ENCODE measurements at places on chromosomes 2 and 18. TPM values are rescaled to one million over a fixed set of nuclear protein-coding genes. Genes with fewer than 3 reads are reported as not detected.

DNA sequence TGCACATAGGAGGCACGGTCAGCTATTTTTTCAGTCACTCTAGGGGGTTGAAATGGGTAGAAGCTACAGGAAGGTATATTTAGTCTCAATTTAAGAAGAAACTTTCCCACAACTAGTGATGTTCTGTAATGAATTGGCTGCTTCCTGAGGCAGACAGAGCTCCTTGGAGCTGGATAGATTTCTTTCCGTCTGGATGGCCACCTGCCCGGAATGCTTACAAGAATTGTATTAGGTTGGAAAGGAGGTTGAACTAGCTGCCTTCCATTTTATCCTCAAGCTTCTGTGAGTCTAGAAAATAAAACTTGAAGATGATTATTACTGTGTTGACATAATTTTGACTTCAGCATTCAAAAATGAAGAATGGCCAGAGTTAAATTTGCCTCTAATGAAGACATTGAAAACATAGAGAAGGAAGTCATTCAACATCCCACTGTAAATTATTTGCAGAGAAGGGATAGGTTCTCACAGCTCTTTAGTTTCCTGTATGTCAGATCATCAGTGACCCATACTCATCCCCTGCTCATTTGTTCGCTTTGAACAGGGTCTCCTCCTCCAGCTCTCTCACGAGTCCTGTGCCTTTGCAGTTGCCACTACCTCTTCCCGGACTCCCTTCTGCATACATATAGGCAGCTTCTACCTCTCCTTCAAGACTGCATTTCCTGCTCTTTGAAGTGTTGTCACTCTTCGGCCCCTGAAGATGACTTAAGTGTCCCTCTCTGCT lies 88.8 kb downstream of the CRIM1 start:
- DNase-seq = no peak

The STPG4 gene
- 0.74 TPM for total RNA-seq

DNA sequence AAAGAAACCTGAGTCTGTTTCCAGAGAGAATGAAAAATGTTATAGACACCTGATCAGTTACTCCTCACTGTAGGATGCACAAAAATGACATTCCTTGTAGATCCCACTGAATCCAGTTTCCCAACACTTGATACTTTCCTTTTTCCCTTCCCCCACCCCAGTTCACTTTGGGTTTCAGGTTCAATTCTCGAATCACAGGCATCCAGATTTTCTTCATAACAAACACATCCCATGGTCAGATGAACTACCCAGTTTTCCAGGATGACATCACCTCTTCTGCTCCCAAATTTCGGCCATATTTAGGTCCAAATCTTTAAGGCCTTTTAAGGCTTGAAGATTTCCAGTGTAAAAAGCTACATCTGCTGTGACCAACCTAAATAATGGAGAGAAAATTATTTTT lies 51.5 kb downstream of the UGP2 start:
- no peak for DNase-seq

- no peak for DNase-seq
Observed at GRCh38 chr2:216110620-216111019, 1.5 kb downstream of the XRCC5 start.

- no peak for DNase-seq
Observed at GRCh38 chr2:204250692-204251091, 294.6 kb upstream of the PARD3B start.

- DNase-seq = no peak
Observed at GRCh38 chr18:68414407-68414806, 300.5 kb downstream of the TMX3 start.

- DNase-seq = no peak
Observed at GRCh38 chr2:235618039-235618438, 124.2 kb downstream of the AGAP1 start.

DNA sequence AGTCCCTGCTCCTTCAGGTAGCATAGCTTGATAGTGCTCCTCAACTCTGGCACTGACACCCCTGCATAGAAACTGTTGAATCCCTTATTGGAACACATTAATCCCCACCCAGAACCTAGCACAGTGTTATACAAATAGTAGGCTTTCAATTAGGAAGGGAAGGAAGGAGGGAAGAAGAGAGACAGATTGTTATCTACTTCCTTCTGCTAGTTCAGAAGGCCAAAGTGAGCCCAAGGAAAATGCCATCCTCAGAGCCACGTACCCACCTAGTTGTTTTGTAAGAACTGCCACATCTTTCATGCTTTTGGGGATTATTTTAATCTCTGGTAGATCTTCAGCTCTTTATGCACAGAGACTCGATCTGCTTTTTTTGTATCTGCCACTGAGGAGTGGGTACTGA lies 75.1 kb downstream of the CLHC1 start:
- DNase-seq = no peak

- no peak for DNase-seq
Observed at GRCh38 chr2:74835831-74836674, 2.1 kb downstream of the HK2 start.

- DNase-seq = no peak
Observed at GRCh38 chr2:69948032-69948962, 13.1 kb downstream of the ASPRV1 start.

GRCh38 chr18:9714266-9715087 lies 6.4 kb downstream of the RAB31 start:
- DNase-seq = no peak

Measured in activated naive CD8-positive, alpha-beta T cell treated with anti-CD3 and anti-CD28 coated beads, Interleukin-2, amount 10 ng/mL, durations not matched to agents 7 days and 5 days (primary cell).